T-helper 2 cell treated with Interferon-gamma antibody and Interleukin-4, amounts not matched to agents 5 μg/mL and 100 μg/mL, for 36 hours (primary cell): ENCODE measurements at places on chromosomes 1 and 21.

GRCh38 chr1:90723590-90724108 is 6.5 kb upstream of the BARHL2 start:
- no peak for DNase-seq

- no peak for DNase-seq
Observed at GRCh38 chr1:3391711-3392110, 62.8 kb upstream of the ARHGEF16 start.

GRCh38 chr1:71599306-71599705 is 518.5 kb upstream of the ZRANB2 start:
- no peak for DNase-seq

DNA sequence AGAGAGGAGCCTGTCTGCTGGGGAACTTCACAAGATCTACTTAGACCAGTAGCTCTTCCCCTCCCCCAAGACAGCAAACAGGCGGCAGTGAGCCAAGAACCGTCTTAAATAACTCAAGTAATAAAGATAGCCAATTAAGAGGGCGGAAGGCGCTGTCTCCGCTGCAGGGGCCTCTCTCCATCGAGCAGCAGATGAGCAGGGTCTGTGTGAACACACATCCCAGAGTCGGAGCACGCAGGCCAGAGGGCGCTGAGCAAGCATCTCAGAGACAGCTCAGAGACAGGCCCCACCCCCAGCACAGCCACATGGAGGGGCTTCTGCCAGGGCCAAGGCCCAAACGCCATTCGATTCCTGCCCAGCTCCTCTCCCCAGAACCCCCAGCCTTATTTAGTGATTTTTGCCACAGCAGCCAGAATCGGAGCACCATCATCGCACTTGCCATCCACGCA is 11.1 kb downstream of the IFFO2 start:
- no peak for DNase-seq
